ENCODE measurements at places on chromosomes 16 and 17.

DNA sequence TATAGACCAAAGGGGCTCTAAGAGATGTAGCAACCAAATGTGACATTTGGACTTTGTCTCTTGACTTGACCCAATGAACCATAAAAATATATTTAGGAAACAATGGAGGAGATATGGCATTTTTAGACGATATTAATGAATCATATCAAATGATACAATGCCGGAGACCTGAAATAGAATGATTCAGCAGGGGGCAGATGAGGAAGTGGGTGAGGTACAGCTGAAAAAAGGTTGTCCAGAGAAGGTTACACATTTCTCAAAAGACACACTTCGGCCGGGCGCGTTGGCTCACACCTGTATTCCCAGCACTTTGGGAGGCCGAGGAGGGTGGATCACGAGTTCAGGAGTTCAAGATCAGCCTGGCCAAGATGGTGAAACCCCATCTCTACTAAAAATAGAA is 16.5 kb upstream of the SNN start:
- DNase-seq, result no peak

GRCh38 chr17:44775136-44775837 is 16.5 kb downstream of the ADAM11 start:
- peak; percentile 99 for DNase-seq

DNA sequence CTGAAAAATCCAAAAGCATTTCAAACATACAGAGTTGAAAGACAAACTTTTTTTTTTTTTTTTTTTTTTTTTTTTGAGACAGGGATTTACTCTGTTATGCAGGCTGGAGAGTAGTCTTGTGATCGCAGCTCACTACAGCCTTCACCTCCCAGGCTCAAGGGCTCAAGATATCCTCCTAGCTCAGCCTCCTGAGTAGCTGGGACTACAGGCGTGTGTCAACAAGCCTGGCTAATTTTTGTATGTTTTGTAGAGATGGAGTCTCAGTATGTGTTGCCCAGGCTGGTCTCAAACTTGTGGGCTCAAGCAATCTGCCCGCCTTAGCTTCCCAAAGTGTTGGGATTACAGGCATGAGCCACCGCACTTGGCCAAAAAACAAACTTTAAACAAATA is 64.2 kb upstream of the KIFC3 start:
- DNase-seq, result no peak

DNA sequence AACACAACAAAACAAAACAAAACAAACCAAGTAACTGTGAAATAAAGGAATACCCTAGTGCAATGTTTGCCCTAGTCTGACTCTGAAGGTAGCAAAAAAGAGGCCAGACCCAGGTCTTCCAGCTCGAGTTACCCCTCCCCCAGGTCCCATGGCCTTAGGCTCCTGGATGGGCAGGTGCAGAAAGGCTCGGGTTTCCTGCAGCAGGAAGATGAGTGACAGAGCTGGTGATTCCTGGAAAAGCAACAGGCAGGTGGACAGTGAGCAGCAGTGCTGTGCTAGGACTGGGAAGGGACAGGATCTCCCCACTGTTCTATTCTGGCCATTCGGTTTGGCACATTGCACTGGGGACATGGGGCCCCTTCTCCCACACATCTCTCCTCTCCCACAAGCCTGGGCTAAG is 42.9 kb upstream of the MRTFB start:
- no peak for DNase-seq

- no peak for DNase-seq
Observed at GRCh38 chr16:56360117-56361008, 65.0 kb downstream of the AMFR start.

Data from kidney tubule cell (primary cell).